ENCODE measurements at places on chromosomes 7 and 10.

GRCh38 chr10:47146572-47146971 lies 153.4 kb upstream of the GDF10 start:
- no peak for DNase-seq

DNA sequence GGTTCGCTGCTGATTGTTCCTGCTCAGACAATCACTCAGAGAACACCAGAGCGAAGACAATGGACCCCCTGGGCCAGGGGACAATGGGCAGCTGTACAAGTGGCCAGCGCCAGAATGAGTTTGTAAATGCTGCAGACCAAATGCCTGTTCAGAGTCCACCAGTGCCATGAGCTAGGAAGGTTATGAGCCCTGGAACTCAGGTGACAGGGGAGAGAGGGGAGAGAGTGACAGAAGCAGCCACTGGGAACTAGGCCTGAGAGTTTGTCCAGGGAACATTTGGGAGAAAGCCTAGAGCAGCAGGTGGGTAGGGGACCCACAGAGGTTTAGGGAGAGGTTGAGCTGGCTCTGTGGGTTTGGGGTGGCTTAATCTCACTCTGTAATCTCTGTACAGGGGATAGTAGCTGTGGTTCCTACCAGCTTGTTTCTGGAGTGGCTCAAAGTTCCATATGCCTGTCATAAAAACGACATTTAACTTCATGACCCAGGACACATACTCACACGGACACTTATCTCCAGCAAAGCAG lies 60.4 kb downstream of the C10orf105 start:
- no peak for DNase-seq

DNA sequence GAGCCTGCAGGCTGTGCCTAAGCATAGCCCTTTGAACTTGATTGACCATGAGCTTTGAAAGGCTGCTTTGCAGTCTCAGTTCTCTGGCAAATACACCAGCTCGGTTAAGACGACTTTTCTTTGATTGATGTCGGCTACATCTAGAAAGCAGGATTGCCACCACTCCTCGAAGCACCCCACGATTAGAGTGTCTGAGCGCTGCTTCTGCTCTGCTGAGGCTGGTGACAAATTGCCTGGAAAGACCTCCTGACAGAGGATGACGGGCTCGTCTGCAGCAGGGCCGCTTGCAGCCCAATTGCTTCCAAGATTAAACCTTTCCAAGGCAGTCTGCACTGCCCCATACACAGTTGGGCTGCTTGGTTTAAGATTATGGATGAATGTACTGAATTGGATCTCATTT lies 182.0 kb downstream of the CUX1 start:
- no peak for DNase-seq

GRCh38 chr10:124704428-124705380 lies 39.5 kb downstream of the FAM53B start:
- no peak for DNase-seq

- peak; percentile 17 for DNase-seq
These were observed 34.7 kb downstream of the GSDME start for GRCh38 chr7:24722386-24723177.

GRCh38 chr7:2993396-2993795 lies 50.3 kb downstream of the CARD11 start:
- no peak for DNase-seq

- peak; percentile 44 for DNase-seq
These were observed 70.3 kb downstream of the WDR37 start for GRCh38 chr10:1126461-1126860.

DNA sequence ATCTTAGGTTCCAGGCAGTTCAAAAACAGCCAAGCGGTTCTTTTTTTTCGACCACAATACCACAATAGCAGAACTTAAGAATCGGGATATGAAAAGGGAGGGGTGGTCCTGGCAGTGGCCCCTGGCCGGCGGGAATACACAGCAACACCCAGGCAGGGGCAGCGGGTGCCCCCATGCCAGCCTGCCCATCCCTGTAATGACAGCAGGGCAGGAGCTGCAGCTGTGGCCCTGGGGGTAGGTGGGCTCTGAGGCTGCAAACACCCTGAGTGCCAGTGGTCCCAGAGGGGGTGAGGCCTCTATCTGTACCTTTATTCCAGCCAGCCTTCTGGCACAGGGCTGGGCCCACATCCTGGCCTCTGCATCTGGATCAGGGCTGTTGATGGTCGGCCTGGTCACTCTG lies 247.4 kb downstream of the SEMA3D start:
- no peak for DNase-seq

DNA sequence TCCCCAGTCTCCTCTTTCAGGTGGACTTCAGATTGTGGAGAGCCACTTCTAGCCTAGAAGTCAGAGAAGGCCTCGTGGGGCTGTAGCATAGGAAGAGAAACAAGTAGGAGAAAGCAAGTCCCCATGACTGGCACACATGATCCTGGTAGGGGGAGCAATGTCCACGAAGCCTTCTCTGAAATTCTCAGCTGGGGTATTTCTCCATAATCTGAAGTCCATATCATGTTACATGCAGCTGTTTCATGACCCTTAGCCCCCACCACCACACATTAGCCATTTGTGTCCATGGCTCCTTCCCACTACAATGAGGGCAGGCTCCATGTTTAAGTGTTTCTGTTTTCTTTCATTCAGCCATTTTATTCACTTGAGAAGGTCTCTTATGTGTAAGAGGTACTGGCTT lies 43.2 kb downstream of the LAMB4 start:
- DNase-seq = no peak

DNA sequence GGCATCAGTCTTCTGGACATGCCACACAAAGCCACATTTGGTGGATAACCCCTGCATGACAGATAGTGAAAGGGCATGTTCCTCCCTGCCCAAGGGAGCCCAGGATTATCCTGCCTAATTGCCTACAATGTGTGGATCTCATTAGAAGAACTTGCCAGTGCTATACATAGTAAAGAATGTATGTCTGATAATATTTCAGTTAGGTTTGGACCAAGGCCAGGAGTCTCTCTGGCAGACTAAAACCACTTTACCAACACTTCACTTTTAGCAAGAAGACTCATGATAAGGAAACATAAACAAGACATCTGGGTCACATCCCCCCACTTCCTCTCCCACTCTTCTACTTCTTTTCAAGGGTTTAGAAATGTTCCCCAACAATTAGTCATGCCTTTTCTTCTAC lies 196.7 kb downstream of the MTERF1 start:
- DNase-seq = no peak

GRCh38 chr10:11149807-11150141 lies 132.1 kb downstream of the CELF2 start:
- no peak for DNase-seq

DNA sequence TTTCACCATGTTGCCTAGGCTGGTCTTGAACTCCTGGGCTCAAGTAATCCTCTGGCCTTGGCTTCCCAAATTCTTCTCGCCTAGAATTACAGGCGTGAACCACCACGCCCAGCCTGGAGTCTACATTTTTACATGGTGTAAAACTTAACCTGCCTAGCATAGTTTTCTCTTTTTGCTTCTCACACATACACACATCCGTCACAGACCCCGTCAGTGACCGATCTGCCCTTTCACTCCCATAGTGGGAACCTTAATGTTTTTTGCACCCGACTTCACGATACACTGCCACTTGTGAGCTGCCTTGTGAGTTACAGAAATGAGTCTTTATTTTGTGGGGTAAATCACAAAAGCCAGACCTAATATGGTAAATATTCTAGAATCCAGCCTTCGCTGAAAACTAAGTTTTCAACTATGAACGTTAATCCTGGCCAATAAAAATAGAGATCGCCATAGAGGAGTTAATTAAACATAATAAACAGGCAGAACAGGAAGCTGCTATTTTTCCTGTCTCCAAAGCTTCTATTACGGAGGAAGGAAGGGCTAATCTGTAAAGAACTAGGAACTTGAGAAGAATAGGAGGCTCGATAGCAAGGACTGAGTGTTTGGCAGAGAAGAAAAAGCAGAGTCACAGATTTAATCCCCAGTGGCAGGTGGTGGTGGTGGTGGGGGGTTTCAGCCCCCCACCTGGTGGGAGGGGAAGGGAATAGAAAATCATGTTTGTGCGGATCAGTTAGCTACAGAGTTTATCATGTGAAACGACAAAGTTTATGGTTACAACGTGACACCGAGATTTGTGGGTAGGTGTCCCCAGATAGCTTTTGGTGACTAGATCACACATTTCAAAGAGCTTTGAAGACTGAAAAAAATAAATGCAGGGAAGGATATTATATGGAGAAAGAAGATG lies 14.7 kb upstream of the FAM171A1 start:
- no peak for DNase-seq

GRCh38 chr7:130009848-130010688 lies 41.1 kb downstream of the ZC3HC1 start:
- DNase-seq = peak; percentile 65

DNA sequence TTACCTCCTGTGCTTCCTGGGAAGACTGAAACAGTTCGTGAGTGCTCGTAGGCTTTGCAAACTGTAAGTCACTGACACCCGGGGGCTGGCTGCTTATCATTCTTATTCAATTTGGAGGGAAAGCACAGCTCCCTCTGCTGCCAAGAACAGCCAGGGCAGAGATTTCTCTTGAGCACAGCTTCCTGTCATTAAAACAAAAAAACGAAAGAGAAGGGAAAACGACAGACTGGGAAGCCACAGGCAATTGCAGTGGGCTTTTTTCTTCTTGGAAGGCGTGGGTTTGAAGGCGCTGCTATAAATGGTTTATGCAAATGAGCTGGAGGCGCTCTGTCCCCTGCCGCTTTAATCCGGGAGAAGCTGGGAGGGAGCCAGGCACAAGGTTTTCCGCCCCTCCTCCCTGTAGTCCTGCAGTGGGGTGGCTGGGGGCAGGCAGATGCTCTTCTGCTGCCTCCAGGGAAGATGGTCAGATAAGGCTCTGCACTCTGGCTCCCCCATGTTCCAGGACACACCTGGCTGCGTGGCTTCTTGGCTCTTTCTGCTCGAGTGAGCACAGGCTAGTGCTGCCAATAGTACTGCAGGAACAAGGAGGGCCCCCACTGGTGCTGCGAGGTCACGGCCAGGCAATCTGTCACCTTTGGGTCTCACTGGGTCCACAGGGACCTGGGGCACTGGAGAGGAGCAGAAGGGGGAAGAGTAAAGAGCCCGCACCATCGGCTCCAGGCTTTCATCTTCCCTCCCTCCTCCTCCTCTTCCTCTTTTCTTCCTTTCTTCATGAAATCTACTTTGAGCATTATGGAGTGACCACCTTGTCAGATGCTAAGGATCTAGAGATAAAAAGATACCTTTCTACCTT lies 49.5 kb downstream of the NEURL1 start:
- peak; percentile 61 for DNase-seq

GRCh38 chr10:110577056-110577455 lies 9.6 kb downstream of the SMC3 start:
- no peak for DNase-seq

DNA sequence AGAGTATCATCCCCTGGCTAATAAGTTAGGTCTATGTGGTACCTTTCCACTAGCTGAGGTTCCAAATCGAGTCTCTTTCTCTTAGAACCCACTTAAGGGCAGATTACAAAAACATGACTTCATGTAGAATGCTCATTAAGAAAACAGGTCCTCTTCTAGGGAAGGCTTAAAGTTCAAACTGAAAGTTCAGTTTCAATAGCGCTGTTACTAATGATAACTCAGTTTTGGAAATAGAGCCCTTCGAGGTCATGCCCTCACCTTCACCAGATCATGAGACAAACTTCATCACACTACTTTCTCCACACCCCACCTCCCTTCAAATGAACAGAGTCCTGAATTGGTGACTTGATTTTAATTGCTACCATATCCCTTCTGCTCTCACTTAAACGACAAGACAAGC lies 26.2 kb downstream of the HGF start:
- no peak for DNase-seq

GRCh38 chr7:104998040-104998752 lies 15.8 kb upstream of the KMT2E start:
- no peak for DNase-seq

DNA sequence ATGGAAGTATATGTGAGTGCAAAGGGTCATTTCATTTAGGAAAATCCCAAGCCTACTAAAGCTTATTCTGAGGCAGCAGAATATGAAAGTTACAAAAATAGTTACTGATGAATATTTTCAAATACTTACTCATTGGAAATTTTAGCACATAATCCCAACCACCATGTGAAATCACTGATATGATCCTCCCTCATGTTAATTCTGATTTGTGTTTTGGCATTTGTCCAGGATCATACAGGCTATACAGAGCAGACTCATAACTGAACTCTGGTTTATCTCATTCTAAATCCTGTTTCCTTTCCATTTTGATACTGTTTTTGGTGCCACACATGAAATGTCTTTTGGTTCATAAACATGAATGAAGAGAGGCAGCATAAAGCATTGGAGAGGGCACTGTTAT lies 3.4 kb upstream of the FAM24B start:
- DNase-seq = no peak

- DNase-seq = no peak
These were observed 227.8 kb downstream of the DNAJB6 start for GRCh38 chr7:157564517-157565177.

DNA sequence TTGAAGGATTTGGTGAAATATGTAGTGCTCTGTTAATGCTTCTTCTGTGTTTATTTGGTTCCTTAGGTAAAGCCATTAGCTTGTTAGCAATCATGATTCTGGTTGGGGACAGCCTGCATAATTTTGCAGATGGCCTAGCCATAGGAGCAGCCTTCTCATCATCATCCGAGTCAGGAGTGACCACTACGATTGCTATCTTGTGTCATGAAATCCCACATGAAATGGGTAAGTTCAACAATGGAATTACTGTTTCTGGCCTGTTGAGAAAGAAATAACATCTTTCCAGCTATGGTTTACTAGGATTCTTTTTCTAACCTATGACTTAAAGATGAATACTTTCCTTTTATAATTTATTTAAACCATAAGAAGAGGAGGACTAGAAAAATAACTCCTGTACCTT lies 48.9 kb downstream of the SLC39A12 start:
- DNase-seq = no peak

- DNase-seq = no peak
These were observed 23.6 kb downstream of the ZNF783 start for GRCh38 chr7:149285603-149286002.

DNA sequence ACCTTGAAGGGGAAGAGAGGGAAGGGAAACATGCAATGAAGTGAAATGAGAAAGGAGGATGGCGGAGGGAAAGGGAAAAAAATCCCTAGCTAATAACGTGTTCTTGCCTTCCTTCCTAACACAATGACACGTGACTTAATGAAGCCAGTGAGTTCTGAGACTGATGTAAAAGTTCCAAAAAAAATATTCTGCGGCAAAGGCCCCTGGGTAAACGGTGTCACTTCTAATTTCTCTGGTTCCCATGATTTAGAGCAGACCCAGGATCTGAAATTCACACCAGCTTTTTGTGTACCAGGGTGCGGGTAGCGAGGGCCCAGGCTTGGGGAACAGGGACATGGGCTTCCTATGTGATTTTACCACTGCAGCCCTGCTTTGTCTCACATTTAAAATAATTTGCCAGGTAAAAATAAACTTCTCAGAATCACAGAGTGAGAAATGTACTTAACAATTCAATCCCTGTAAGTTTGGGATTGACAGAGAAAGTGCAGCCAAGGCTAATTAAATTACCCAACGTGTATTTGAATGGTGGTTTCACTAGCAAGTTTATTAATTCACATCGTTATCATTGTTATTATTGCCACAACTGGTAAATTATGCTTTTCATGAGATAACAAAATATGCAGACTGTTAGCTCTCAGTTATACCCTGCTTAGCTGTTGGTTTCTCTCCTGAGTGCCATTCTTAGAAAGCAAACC lies 182.4 kb downstream of the SEM1 start:
- DNase-seq = no peak

All from activated CD8-positive, alpha-beta memory T cell treated with anti-CD3 and anti-CD28 coated beads for 24 hours (primary cell).